ENCODE measurements at places on chromosomes 2 and 18.
A peak's percentile ranks its signal among the peaks of the same experiment; 100 is the strongest.

GRCh38 chr2:48699348-48699930 is 56.1 kb downstream of the LHCGR start:
- DNase-seq: no peak

GRCh38 chr2:196926562-196927375 is at the start of gene PGAP1:
Gene PGAP1 (minus strand): TSS chr2:196926707. CDS start chr2:196926616, 91 bp downstream.
- DNase-seq: peak; percentile 90

GRCh38 chr2:439556-440402 is 151.9 kb upstream of the ALKAL2 start:
- DNase-seq: no peak

- no peak for DNase-seq
These were observed 121.8 kb downstream of the TGFA start for GRCh38 chr2:70431716-70432347.

- DNase-seq: peak; percentile 70
These were observed 34.1 kb upstream of the RMDN2 start for GRCh38 chr2:37890893-37891495.

GRCh38 chr2:36775806-36776205 is 79.3 kb downstream of the VIT start:
- DNase-seq: no peak

GRCh38 chr18:58552057-58552461 is 76.8 kb downstream of the ALPK2 start:
- DNase-seq: peak; percentile 49

DNA sequence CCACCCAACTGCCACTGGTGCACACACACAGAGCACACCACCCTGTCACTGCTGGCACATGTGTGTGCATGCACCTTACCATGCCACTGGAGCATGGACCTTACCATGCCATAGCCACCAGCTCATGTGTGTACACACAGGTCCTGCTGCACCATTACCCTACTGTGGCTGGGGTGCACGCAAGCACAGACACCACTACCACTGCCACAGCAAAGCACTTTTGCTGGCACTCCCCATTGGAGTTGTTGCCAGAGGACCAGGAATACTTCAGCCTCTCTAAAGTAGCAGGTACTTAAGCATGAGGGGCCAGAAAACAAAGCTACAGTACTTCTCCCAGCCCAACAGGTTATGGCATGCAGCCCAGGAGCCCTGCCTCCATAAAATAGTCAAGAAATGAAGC is 404.8 kb downstream of the MBD2 start:
- no peak for DNase-seq

GRCh38 chr2:132953771-132954170 is 283.8 kb upstream of the LYPD1 start:
- no peak for DNase-seq

DNA sequence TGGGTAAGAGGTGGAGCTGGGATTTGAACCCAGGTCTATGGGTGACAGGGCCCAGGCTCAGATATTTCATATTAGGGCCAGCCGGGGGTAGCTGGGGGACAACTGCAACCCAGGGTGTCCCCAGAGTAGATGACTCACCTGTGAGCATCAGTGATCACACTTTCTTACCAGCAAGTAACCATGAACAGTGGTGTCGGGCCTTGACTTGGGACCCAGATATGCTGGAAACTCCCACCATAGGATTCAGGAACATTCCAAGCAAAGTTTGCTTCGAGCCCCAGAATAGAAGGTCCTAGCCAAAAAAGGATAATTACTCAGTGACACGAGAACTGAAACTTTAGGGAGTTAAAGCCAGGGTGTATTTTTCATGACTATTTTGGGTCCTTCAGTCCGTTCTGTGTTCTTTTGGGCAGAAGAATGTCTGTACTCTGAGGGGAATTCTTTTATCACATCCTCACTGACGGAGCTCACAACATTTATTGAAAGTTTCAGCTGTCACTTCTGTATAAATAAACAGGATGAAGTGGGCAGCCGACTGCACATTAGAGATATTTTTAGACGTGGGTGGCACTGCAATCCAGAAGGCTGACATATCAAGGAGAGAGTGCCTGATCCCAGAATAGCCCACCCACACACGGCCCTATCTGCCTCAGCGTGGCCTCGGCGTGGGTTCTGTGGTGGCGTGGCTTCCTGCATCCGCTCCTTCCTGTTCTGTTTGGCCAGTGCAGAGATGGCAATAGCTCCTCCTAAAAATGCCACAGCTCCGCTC is 45.6 kb downstream of the RAMP1 start:
- peak; percentile 20 for DNase-seq

- DNase-seq: no peak
These were observed 12.8 kb downstream of the ASIC4 start for GRCh38 chr2:219527076-219527394.

GRCh38 chr2:127429844-127430425 is 11.7 kb downstream of the PROC start:
- no peak for DNase-seq

DNA sequence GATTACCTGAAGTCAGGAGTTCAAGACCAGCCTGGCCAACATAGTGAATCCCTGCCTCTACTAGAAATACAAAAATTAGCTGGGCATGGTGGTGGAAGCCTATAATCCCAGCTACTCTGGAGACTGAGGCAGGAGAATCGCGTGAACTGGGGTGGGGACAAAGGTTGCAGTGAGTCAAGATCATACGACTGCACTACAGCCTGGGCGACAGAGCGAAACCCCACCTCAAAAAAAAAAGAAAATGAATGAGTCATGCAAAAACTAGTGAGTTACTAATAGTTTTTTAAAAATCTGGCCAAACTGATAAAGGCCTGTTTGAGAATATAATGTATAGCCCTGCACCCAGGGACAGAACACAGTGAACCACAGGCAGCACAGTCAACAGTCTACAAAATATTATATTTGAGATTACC is 17.5 kb downstream of the AFG3L2 start:
- no peak for DNase-seq

DNA sequence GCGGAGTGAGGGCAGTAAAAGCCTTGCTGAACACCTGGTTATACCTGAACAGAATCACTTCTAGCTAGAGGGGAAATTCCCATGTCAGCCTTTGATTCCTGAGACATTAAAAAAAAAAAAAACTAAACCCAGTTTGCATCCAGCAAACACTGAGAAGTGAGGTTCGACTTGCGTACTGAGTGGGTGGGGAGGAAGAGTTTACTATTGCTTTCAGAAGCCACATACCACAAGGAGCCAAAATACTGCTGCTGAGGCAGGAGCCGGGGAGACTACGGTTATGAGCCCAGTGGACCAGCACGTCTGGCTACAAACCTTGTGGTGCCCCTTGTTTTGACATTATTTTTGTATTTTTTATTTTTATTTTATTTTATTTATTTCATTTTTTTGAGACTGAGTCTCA is 2.7 kb downstream of the COLEC11 start:
- DNase-seq: peak; percentile 20

- no peak for DNase-seq
These were observed 195.9 kb upstream of the TCF4 start for GRCh38 chr18:55783921-55784320.

- no peak for DNase-seq
These were observed 496.9 kb upstream of the TNP1 start for GRCh38 chr2:217356781-217357180.

DNA sequence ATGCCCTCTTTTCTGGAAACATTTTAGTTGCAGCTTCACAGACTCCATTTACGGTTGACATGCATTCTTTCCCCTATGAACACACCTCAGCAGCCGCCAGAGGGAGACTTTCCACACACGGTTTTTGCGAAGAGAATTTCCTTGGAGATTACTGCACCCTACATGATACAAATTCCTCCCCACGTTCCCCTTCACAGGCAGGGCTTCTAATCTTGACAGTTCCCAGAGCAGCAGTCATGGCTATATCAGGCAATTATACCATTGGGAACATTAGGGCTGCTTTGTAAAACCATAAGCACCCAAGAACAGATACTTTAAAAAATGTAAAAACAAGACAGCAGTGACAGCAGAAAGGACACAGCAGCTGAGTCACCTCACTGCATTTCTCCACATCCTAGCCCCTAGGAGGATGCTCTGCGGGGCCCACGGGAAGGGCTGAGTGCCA is 253.8 kb downstream of the TGIF1 start:
- DNase-seq: no peak

- no peak for DNase-seq
These were observed 665.1 kb upstream of the ZEB2 start for GRCh38 chr2:145184741-145185651.

- DNase-seq: no peak
These were observed 193.8 kb downstream of the TSN start for GRCh38 chr2:121949271-121949670.

DNA sequence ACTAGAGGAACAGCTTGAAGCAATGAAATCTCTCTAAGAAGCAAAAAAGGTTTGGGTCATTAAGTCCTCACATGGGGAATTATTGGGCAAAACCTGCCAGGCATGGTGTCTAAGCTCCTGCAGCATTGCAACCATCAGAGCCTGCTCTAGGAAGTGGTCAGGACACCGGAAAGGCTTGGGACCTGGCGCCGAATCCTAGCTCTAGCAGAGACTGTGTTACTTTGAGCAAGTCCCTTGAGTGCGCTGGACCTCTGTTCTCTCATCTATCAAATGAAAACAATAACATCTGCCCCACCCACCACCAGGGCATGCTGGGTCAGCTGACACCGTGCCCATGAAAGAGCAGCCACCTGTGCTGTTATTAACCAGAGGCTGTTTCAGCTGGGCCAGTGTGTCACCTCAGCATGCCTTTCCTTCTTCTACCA is 6.3 kb downstream of the TMEM127 start:
- DNase-seq: no peak

GRCh38 chr18:56606618-56607017 is 31.8 kb downstream of the TXNL1 start:
- DNase-seq: no peak

DNA sequence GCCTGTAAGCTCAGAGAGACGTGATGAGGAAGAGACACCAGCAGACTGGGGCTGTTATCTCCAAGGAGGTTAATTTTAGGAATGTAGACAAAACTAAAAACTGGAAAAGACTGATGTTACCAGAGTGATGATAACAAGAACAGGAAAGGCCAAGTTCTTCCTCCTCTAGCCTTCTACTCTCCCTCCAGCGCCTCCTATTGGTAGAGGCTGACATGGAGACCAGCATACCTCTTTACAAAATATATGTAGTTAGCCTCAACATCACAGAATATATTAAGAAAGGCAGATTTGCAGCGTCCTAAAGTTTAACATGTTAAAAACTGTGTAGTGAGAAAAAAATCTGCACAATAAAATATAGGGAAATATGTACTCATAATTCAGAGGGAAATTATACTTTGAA is 66.0 kb downstream of the TCF4 start:
- no peak for DNase-seq

DNA sequence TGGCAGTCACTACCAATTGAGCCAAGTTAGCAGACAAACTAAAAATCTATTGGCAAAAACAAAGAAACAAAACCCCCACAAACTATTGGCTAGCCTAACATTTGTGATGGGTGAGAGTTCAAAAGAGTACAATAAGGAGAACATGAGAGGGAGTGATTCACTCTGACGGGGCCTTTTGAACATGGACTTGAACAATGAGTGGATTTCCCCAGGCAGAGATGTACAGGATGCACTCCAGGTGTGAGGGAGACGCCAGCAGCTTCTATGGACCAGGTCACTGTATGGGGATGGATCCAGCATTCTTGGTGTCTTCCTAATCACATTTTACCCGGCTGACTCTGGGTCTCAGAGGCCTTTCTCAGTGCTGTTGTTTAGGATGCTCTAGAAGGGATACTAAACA is 167.5 kb upstream of the SMAD2 start:
- no peak for DNase-seq

GRCh38 chr18:10190564-10190963 is 263.9 kb upstream of the APCDD1 start:
- no peak for DNase-seq

Data from activated naive CD4-positive, alpha-beta T cell treated with Interleukin-2 at 50 U/mL for 16 hours (primary cell).